Dermis microvascular lymphatic vessel endothelial cell (primary cell): ENCODE measurements at places on chromosomes 1 and 21. TPM values are rescaled to one million over a fixed set of nuclear protein-coding genes. Genes with fewer than 3 reads are reported as not detected.
A peak's percentile ranks its signal among the peaks of the same experiment; 100 is the strongest.

- DNase-seq = no peak
Measured at GRCh38 chr1:41629141-41629540, 144.7 kb upstream of the EDN2 start.

GRCh38 chr1:7401814-7402547 is 369.1 kb upstream of the VAMP3 start:
- DNase-seq = peak; percentile 94

DNA sequence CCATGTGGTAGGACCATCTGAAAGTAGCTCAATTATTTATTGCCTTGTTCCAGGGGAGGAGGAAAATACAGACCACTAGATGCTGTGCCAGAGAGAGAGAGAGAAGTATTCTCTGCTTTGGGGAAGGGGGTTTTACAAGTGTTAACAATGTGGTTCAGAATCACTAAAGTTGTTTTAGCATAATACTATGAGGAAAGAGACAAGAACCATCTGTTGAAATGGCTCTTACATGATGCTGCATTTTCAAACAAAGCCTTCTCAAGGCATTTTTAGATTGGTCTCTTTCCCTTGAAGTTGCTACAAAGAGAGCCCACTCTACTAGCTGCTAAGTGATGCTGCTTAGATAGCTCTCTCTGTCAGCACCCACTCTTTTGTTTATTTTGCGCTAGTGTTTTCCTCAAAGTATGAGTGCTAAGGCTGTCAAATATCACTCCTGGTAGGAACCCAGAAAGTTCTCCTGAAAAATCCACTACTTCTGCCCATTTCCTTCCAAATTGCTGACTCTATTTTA is 255.1 kb downstream of the NFIA start:
- peak; percentile 17 for DNase-seq

GRCh38 chr1:24470592-24470991 is 32.0 kb upstream of the RCAN3 start:
- no peak for DNase-seq

DNA sequence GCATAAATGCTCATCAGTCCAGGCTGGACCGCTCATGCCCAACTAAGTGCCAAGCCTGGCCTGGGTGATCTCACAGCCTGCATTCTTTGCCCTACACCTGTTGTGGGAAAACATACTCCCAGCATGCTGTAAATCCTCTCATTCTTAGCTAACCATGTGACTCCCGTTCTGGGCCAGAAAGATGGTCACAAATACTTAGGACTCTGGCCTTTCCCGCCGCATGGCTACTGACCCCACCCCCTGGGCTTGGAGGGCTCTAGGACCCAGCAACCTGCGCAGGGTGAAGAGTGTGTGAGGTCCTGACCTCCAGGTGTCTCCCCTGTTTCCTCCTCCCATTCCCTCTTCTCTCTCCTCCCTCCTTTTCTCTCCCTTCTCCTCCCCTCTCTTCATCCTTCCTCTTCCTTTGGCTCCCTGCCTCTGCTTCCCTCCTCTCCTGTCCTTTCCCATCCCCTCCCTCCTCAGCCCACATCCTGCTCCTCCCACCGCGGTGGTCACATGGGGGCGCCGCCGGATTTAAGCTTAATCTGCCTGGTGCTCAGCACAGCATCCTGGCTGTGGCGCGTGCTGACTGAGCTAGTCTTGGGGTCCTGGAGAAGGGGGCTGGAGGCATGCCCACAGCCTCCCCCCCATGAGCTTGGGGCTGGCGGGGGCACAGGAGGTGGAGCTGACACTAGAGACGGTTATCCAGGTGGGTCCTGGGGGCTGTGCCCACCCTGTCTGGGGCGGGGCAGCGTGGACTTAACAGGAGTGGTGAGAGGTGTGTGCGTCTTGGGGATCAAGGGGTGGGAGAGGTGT is at the start of gene CROCC:
Gene CROCC, plus strand, starts transcription at position 541 of the 795 bp plus-strand sequence. Its CDS starts 88 bp downstream, at position 629.
- DNase-seq = no peak

DNA sequence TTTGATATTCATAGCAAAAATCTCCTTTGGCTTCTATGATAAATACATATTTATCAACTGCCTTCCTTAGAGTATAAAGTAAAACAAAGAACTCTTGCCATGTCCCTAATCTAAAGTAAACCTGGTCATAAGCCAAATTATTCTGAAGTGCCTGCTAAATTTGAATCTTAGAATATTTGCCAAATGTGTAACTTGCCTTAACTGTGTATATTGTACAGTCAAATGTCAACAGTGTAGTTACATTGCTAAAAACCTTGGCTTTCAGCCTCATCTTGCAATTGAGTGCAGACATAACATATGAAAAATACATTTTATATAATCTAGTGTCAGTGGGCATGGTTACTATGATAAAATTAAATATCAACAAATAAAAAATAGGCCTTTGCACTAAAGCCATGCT is 583.4 kb upstream of the ADAMTS5 start:
- no peak for DNase-seq

GRCh38 chr1:104878203-104878909 is 1128.7 kb downstream of the AMY1C start:
- DNase-seq = no peak

- DNase-seq = peak; percentile 98
Measured at GRCh38 chr1:108590957-108591356, 31.1 kb downstream of the EEIG2 start.

The LIPI gene
- total RNA-seq = not detected in 2 replicates

The XCL2 gene
- not detected in 2 replicates for total RNA-seq

The SHISAL2A gene
- not detected in 2 replicates for total RNA-seq
